Activated naive CD8-positive, alpha-beta T cell treated with anti-CD3 and anti-CD28 coated beads, Interleukin-2, amount 50 U/mL, for 24 hours (primary cell): ENCODE measurements at places on chromosomes 1 and 21.

- peak overlapping the region; percentile 59 for H3K27ac ChIP-seq
- H3K27me3 ChIP-seq: no peaks in the 10 kb centered on the region
- H3K4me3 ChIP-seq: no peak overlapping the region
- peaks cover 64% of the 10 kb centered on the region for H3K4me1 ChIP-seq
Measured at GRCh38 chr1:154418062-154418921, 13.1 kb downstream of the IL6R start.

DNA sequence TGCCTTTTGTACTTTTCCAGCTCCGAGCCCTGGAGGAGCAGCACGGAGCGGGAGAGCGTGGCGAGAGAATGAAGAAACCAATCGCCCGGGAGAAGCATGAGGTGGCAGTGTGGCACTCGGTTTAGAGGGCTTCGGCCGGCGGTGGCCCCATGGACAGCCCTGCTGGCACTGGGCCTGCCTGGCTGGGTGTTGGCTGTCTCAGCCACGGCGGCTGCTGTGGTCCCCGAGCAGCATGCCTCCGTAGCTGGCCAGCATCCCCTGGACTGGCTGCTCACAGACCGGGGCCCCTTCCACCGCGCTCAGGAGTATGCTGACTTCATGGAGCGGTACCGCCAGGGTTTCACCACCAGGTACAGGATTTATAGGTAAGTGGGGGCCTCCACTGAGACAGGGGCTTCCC lies 59.0 kb downstream of the BRINP2 start:
- no peak overlapping the region for H3K4me3 ChIP-seq
- H3K27me3 ChIP-seq: no peaks in the 10 kb centered on the region
- H3K4me1 ChIP-seq: no peaks in the 10 kb centered on the region
- H3K36me3 ChIP-seq: no peaks in the 10 kb centered on the region
- no peak overlapping the region for H3K27ac ChIP-seq

GRCh38 chr1:22107126-22107525 lies 35.8 kb downstream of the WNT4 start:
- no peak for DNase-seq
- peaks cover 47% of the 10 kb centered on the region for H3K36me3 ChIP-seq
- no peak overlapping the region for H3K4me3 ChIP-seq
- H3K4me1 ChIP-seq: peaks cover 40% of the 10 kb centered on the region
- no peak overlapping the region for H3K27ac ChIP-seq
- no peaks in the 10 kb centered on the region for H3K27me3 ChIP-seq

GRCh38 chr21:45011911-45012661 lies 62.3 kb upstream of the ADARB1 start:
- DNase-seq: no peak
- H3K4me1 ChIP-seq: peaks cover 10% of the 10 kb centered on the region
- no peak overlapping the region for H3K27ac ChIP-seq

DNA sequence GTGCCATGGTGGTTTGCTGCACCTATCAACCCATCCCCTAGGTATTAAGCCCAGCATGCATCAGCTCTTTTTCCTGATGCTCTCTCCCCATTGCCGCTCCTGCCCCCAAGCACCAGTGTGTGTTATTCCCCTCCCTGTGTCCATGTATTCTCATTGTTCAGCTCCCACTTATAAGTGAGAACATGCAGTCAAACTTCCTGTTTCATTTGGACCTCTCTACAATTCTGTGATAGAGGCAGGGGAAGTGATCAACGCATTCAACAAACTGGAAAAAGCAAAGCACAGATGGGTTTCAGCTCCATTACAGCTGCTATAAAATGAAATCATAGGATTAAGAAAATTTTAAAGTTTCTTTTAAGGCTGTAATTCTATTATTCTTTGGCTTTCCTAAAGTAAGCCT lies 23.3 kb upstream of the CD55 start:
- no peaks in the 10 kb centered on the region for H3K27me3 ChIP-seq
- H3K4me3 ChIP-seq: no peak overlapping the region
- H3K27ac ChIP-seq: no peak overlapping the region
- H3K36me3 ChIP-seq: peaks cover 5% of the 10 kb centered on the region
- peaks cover 22% of the 10 kb centered on the region for H3K4me1 ChIP-seq
- no peak for DNase-seq
